ENCODE measurements at places on chromosomes 7 and 10. TPM values are rescaled to one million over a fixed set of nuclear protein-coding genes. Genes with fewer than 3 reads are reported as not detected.

DNA sequence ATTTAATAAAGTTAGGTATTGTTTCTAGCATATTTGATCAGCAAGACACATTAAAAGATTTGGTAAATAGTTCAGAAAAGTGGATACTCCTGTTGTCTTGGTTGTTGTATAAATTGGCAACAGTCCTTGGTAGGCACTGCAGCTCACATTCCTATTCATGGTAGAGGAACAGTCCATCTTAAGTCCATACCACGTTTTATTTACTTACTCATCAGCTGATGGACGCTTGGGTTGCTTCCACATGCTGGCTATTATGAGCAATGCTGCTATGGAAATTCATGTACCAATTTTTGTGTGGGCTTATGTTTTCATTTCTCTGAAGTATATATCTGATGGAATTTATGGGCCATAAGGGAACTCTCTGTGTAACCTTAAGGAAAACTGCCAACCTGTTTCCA, 43.3 kb downstream of the C10orf120 start:
- no peak for DNase-seq

The CSGALNACT2 gene
- polyA plus RNA-seq, result 20.6 TPM

The AKR1C8 gene
- 0.07 TPM for polyA plus RNA-seq

The SEMA3A gene
- 19.2 TPM for polyA plus RNA-seq

The ERVW-1 gene
- polyA plus RNA-seq, result 0.55 TPM

GRCh38 chr10:31927565-31927883, 1.1 kb downstream of the ARHGAP12 start:
- DNase-seq, result no peak

GRCh38 chr7:108459922-108460551, 3.8 kb upstream of the NRCAM start:
- DNase-seq, result no peak

DNA sequence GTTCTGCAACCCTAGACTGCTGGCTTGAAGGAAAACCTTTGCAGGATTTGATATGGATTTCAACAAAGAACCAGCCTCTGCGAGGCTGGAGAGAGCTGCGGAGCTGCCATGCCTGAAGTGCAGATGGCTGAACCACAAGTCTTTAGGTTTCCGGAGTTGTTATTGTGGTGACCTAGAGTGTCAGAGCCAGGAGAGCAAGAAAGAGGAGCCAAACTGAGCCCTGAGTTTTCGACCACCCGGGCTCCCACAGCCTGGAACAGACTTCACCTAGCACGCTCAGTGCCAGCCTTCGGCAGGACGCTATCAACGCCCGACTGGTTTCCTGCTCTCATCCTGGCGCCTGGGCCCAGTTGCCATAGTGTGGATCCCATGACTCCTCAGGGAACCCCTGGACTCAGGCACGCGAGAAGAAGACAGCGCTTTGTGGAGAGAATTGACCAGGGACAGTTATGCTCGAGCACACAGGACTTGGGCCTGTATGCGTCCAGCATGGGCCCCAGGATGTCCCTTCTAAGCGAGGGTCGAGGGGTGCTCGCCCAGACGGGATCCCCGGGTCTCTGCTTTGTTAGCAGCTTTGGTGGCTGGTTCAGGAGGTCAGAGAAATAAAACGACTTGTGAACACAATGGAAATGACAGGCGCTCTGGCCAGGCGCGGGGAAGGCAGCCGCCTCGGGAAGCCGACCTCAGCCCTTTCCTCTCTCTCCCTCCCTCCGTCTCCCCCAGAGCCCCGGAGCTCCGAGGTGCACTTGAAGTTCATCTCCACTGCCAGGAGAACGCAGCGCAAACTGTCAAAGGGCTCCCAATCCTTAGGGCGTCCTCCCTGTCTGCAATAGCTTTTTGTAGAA, 1.8 kb upstream of the GAD2 start:
- no peak for DNase-seq

The CPN1 gene
- 3.2 TPM for polyA plus RNA-seq

DNA sequence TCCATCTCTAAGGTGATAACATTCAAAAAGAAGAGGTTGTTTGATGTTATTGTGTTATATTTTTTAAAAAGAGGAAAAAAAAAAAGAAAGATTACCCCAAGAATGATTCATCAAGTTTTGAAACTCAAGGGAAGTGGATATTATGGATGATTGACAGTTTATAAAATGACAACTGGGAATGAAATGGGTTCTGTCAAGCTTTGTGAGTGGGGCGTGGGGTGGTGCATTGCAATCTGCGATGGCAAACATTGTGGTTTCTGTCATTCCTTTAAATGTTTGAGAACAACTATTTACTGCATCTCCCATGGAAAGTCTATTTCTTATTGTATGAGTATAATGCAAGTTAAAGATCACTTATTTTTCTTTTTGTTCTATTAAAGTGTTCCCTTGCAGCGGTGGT, 297.0 kb downstream of the CCDC3 start:
- DNase-seq, result no peak

The RBP4 gene
- polyA plus RNA-seq, result 0.68 TPM

GRCh38 chr10:102102421-102102820, 17.7 kb downstream of the LDB1 start:
- DNase-seq, result no peak

DNA sequence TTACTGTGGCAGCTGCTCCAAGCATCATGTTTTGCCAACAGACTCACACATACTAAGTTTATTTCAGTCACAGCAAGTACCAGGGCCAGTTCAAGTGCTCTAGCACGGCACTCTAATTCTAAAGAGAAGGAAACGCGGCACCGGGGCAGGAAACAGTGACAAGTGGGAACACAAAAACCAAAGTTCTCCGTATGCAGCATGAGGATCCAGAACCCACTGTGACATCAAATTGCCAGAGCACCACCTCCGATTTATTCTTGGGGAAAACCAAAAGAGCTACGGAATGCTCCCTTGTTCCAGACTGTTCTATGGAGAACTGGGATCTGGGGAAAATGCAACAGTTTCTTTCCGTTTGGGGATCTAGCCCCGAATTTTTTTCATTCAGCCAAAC, 448 bp upstream of the PTER start:
- DNase-seq, result no peak

DNA sequence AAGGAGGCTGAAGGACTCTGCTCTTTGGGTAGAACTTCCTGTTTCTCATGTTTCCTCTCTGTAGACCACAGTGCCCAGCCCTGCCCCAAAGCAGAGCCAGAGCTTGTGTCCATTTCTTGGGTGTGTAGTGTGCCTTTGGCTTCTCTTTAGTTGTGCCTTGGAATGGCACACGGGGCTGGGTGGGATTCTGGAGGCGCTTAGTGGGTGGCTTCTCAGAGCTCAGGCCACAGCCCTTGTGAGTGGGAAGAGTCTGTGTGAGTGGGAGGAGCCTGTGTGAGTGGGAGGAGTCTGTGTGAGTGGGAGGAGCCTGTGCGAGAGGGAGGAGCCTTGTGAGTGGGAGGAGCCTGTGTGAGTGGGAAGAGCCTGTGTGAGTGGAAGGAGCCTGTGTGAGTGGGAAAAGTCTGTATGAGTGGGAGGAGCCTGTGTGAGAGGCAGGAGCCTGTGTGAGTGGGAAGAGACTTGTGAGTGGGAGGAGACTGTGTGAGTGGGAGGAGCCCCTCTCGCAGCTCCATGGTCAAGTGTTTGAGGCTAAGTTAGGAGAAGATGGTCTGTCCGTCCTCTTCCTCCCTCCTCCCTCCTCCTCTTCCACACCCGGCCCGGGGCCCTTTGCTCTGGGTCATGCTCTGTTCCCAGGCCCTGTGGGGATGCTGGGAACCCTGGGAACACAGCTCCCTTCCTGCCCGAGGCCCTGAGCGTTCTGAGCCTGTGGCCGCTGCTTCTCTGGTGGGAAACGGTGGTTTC, 153.0 kb downstream of the GRK5 start:
- no peak for DNase-seq

DNA sequence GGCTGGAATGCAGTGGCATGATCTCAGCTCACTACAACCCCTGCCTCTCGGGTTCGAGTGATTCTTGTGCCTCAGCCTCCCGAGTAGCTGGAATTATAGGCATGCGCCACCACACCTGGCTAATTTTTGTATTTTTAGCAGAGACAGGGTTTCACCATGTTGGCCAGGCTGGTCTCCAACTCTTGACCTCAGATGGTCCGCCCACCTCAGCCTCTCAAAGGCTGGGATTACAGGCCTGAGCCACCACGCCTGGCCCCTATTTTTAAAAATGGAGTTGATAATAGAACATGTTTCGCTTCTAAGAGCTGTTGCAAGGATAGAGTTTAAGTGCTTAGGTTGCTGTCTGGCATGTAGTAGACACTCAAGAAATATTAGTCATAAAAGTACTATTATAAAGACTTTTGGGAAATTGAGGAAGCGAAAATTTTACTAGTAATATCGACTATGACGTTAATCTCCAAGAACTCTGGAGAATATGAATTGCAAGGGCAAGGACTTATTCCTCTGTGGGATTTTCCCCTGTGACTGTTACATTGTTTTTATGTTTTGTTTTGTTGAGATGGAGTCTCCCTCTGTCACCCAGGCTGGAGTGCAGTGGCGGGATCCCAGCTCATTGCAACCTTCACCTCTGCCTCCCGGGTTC, 7.9 kb downstream of the GTF2I start:
- DNase-seq, result no peak

DNA sequence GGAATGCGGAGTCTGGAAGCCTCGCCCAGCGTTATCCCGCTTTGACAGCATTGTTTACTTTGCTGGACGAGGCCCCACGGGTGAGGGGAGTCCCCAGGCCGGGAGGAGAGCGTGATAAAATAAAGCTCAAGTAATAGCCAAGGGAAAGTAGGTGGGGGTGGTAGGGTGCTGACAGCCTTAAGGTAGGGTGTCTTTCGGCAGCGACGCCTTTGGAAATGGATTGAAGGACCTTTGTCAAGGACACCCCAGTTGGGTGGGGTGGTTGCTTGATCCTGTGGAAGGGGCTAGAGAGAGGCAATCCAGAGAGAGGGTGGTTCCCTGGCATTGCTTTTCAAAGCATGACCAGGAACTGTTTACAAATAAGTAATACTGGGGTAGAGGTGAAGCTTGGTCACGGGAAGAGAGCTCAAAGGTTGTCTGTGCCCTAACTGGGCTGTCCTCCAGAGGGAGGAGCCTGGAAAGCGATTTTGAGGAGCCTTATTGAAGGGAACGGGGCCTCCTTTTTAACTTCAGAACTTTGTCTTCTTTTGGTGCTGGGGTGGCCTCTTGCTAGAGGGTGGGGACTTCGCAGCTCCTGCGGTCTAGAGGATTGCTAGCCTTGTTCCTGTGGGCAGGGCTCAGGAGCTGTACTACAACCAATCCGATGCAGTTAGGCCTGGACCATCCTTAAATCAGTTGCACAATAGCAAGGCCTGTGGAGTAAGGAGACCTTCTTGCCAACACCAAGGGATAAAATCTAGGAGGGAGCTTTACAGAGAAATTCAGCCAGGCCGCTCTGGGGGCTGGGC, 1.3 kb downstream of the EIF4EBP2 start:
- no peak for DNase-seq
